Activated CD8-positive, alpha-beta memory T cell treated with anti-CD3 and anti-CD28 coated beads for 4 hours (primary cell): ENCODE measurements at places on chromosomes 4 and X.

- no peak for DNase-seq
Measured at GRCh38 chr4:80115368-80116181, 42.5 kb upstream of the ANTXR2 start.

DNA sequence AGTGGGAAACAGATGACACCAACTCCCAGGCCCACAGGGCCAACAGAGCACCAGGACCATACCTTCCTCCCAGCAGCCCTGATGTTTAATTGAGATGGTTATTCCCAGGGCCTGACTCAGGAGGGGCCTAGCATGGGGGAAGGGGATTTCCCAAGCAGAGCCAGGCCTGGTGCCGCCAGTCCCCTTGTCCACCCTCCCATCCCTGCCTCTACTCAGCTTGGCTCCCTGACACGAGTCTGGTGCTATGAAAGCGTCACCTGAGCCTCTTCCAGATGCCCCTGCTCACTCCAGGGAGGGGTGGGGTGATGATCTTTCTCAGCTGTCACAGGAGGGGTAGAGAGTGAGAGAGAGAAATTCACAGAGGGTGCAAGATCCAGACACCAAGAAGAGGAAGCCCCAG, 72.7 kb downstream of the EFNB1 start:
- DNase-seq = no peak

DNA sequence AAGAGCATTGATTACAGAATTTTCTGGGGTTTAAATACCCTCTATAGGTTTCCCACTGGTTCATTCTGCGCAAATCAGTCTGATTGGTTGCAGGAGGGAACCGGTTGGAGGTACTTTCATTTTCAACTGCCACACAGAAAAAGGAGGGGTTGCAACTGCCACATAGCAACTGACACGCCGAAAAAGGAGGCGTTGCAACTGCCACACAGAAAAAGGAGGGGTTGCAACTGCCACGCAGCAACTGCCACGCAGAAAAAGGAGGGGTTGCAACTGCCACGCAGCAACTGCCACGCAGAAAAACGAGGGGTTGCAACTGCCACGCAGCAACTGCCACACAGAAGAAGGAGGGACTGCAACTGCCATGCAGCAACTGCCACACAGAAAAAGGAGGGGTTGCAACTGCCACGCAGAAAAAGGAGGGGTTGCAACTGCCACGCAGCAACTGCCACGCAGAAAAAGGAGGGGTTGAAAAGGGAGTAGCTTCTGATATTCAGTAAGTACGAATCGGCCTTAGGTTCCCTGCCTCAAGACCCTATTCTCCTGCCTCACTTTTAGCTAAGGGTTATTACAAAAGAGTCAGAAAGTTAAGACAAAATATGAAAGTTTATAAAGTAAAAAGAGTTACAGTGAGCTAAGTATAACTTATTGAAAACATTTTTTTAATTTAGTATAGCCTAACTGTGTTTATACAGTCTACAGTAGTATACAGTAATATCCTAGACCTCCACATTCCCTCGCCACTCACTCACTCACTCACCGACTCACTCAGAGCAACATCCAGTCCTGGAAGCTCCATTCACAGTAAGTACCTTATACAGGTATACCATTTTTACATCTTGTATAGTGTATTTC, 431.8 kb downstream of the KCTD8 start:
- no peak for DNase-seq

GRCh38 chrX:70979136-70979762, 48.4 kb upstream of the SLC7A3 start:
- DNase-seq = no peak
